G401 (cell line): ENCODE measurements at places on chromosomes 4 and X.

DNA sequence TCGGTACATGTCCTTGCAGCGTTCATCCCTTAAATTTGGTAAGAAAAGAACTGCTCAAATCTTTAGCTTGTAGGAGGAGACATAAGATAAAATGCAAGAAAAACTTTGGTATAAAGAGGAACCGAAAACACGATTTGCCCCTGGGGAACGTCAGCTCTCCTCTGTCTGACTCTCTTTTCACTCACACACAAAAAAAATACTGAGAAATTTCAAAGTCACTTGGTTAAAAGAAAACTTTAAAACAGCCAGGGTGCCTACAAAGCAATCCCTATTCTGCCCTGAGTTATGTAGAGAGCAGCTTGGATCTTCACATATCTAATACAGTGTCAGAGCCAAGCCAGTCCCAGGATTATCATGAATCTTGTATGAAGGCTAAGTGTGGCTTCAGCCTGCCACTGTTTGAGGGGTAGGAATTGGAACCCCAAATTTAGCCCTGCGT, 248.5 kb upstream of the CXXC4 start:
- no peak for DNase-seq

DNA sequence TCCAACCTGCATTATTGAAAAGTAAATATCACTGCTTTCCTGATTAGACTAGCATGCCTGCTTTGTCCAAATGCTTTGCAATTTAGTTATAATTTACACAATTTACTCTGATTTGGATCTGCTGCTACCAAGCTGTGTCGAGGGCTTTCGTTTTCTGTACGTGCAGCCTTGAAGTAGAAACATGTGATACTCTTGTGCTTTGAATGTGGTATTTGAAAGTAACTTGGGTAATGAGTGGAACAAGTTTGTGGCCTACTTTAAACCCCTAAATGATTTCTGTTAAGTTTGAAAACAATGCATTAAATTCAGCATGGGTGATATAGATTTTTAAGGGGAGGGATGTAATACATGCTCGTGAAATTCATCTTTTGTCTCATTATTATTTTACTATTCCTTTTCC, 240.7 kb downstream of the IQCM start:
- DNase-seq = no peak

DNA sequence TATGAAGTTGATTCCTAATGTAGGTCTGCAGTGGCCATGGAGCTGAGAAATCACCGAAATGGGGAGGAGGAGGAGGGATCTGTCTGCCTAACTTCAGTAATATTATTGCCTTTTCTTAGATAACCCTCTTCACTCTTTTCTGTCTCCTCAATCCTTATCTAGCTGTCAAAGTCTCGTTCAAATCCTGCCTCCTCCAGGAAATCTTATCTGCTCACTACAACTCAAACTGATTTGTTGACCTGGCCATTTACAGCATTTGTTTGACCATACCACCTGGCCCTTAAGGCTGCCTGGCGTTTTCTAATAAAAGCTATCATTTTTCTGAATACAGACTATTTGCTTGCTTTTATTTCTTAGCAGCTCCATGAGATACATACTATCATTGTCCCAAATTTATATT, 33.8 kb downstream of the GALNT7 start:
- no peak for DNase-seq

DNA sequence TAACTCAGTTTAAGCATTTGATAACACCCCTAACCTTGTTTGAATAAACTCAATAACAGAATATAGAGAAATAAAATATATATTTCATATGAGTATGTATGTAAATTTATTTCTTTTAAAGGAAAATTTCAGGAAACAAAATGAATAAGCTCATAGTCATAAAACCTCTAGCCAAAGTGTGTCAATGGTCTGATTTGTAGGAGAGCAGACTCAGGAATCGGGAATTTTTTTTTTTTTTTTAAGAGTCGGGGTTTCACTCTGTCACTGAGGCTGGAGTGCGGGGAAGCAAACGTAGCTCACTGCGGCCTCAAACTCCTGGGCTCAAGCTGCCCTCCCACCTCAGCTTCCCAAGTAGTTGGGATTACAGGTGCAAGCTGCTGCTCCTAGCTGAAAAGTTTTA, 2.4 kb downstream of the PKD2 start:
- DNase-seq = no peak

DNA sequence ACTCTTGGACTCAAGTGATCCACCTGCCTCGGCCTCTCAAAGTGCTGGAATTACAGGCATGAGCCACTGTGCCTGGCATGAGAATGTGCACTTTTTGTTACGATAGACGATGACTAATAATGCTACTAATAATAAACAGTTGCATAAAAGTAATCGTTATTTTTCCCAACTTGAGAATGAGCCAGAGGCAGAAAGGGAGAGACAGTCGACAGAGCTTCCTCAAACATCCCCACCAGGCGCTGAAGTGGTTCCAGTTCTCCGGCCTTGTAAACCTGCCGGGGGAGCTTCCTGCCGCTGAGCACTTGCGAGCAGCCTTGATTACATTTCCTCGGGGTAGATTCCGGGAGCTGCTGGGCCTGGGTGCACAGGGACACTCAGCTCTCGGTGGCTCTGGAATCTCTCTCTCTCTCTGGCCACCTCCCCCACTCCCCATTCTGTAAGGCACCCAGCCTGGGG, 8.9 kb upstream of the HTRA3 start:
- no peak for DNase-seq

GRCh38 chrX:78958419-78959116, 13.4 kb downstream of the P2RY10 start:
- DNase-seq = no peak

DNA sequence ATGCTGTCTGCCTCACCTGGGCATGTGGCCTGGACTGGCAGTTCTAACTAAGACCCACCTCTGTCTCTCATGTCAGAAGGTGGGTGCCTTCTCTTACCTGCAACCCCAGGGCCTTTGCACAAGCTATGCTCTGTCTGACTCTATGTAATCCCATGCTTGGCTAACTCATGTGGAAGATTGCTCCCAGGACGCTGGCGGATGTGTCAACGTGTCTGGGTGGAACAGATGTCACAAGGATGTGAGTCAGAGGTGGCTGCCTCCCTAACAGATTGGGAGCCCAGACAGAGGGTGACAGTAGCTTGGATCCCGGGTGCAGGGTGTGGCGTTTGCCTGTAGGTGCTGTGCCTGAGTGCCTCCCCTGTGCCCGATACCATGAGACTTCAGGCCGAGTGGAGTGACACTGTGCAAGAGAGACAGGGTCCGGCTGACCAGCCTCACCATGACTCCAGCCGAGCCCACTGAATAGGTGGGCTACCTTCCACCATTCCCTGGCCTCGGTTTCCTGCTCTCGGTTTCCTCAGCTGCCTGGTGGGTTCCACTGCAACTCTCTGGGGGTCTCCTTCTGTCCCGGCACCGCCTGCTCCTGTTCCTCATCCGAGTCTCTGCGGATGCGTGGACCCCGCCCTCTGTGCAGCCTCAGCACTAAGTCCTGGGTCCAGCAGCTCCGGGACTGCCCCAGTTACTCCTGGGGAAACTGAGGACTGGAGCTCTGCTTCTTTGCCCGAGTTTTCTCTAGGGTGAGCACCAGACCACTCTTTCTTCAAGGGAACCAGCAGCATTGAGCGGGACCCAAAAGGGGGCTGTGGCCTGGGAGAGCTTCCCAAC, 11.0 kb downstream of the SH3BP2 start:
- DNase-seq = no peak
